GM18507 (cell line): ENCODE measurements at places on chromosomes 1 and 21.

GRCh38 chr21:44364151-44365053 lies 11.0 kb downstream of the TRPM2 start:
- DNase-seq = no peak

- no peak for DNase-seq
These were observed 157.8 kb upstream of the JUN start for GRCh38 chr1:58941471-58942289.

DNA sequence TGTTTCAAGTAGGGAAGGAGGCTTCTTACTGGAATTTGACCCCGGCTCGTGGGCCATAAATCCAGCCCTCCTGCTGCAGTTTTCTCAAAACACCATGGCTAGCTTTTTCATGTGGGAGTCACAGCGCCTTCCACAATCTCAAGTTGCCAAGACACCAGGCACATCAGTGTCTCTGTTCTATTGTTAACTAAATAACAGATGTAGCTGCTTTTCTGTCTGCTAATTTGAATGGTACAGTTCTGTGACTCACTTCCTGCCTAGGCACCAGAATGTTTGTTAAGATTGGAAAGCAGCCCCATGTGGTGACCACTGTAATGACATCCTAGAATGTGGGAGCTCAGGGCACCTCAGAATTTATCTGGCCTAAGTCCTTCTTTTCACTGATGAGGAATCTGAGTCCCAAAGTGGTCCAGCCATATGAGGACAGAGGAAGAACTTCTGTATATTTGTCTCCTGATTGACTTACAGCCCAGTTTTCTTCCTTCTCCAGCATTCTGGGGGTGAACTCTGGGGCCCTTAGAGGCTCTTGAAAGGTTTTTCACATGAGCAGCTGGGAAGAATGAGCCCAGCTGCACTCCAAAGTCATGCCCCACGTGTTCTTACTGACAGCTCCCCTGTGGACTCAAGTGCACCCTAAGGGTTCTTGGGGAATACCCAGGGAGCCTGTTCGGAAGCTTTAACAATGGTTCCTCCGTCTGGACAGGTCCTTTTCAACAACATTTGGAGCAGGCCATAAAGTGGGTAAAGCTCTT lies 27.5 kb downstream of the TRIM45 start:
- DNase-seq = no peak

- DNase-seq = no peak
These were observed 2.4 kb upstream of the IFI44 start for GRCh38 chr1:78647238-78647637.

GRCh38 chr1:40014812-40015594 lies 25.5 kb upstream of the CAP1 start:
- DNase-seq = no peak

GRCh38 chr1:150550222-150551050 lies 1.2 kb downstream of the ADAMTSL4 start:
- no peak for DNase-seq

GRCh38 chr1:226640321-226641136 lies 92.0 kb downstream of the STUM start:
- no peak for DNase-seq

DNA sequence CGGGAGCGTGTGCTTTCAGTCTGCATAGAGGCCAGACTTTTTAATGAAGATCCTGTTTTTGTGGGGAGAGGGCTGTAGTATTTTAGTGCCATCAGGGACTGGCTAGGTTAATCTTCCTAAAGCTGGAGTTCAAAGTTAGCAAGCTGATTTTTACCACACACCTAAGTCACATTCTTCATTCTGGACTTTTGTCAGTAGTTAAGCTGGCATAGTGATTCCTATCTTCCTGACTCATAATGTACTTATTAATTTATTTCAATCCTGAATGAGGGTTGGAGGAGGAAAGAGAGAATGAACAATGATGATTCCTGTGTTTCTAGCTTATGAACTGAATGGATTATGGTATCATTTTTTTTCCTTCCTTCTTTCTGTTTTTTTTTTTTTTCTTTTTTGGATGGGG lies 24.9 kb upstream of the ZNF644 start:
- no peak for DNase-seq

GRCh38 chr1:228541725-228542124 lies 54.5 kb downstream of the RNF187 start:
- DNase-seq = no peak

- DNase-seq = no peak
These were observed 2.1 kb downstream of the ETV3 start for GRCh38 chr1:157136133-157136532.

GRCh38 chr1:220113136-220113695 lies 19.3 kb downstream of the IARS2 start:
- no peak for DNase-seq

- no peak for DNase-seq
These were observed 11.9 kb downstream of the SH2D2A start for GRCh38 chr1:156804572-156805243.

- no peak for DNase-seq
These were observed 394.3 kb downstream of the NTNG1 start for GRCh38 chr1:107535091-107535490.

- no peak for DNase-seq
These were observed 988.8 kb upstream of the TMPRSS15 start for GRCh38 chr21:19392390-19392789.

DNA sequence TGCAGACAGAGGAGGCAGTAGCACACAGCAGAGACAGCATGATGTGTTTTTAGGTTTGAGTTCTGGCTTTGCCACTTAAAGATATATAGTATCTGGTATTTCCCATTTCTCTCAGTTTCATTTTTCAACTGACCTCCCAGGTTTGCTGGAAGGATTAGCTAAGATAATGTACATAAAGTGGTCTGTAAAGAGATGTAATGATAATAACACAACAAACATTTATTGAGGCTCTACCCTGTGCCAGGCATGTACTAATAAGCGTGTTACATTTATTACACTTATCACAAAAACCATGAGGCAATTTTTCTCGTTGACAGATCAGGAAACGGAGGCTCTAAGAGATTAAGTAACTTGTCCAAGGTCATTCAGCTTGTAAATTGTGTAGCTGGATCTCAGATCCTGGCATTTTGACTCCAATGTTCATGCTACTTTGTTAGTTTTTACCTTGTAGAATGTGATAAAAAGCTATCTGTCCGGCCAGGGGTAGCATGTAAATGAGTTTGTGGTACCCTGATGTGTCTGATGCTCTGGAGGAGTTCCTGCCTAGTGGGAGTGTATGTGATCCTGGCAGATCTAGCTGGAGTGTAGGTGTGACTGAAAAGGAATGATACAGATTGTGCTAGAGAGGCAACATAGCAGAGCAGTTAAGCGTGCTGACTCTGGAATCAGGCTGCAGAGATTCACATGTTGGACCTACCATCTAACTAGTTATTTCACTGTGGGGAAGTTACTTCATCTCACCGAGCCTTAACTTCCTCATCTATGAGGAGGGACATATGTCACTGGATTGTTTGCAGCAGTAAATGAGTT lies 146.6 kb downstream of the VPS13D start:
- DNase-seq = no peak
